ENCODE measurements at places on chromosomes 13 and 19. TPM values are rescaled to one million over a fixed set of nuclear protein-coding genes. Genes with fewer than 3 reads are reported as not detected.

SIGLEC14 gene
- not detected for total RNA-seq

OR7A5 gene
- not detected for total RNA-seq

CYSLTR2 gene
- total RNA-seq: not detected

FPR2 gene
- total RNA-seq: 0.31 TPM

GARIN5A gene
- total RNA-seq: 8.2 TPM

DCT gene
- total RNA-seq: not detected

NRTN gene
- 4.9 TPM for total RNA-seq

DNASE2 gene
- total RNA-seq: 33.4 TPM

AXL gene
- 27.0 TPM for total RNA-seq

SEMA6B gene
- total RNA-seq: 52.1 TPM

TUBB4A gene
- 18.5 TPM for total RNA-seq

KLK11 gene
- 0.27 TPM for total RNA-seq

ZNF845 gene
- total RNA-seq: 16.0 TPM

CEACAM7 gene
- total RNA-seq: 0.21 TPM

DNA sequence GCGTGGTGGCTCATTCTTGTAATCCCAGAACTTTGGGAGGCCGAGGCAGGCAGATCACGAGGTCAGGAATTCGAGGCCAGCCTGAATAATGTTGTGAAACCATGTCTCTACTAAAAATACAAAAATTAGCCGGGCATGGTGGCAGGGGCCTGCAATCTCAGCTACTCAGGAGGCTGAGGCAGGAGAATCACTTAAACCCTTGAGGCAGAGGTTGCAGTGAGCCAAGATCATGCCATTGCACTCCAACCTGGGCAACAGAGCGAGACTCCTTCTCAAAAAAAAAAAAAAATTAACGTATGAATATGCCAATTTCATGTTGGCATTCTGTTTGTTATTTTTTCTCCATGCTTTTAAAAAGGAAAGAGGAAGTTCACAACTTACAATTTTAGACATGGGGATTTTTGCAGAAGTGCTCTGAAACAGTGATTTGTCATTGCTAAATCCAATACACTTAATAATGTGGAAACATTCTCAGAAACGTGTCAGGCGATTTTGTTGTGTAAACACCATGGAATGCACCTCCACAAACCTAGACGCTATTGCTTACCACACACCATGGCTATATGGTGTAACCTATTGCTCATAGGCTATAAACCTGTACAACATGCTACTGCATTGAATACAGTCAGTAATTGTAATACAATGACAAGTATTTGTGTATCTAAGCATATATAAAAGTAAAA is 115.9 kb upstream of the PCDH20 start:
- no peak for DNase-seq

- peak; percentile 97 for DNase-seq
These were observed 1.2 kb downstream of the APLP1 start for GRCh38 chr19:35869327-35870123.

DNA sequence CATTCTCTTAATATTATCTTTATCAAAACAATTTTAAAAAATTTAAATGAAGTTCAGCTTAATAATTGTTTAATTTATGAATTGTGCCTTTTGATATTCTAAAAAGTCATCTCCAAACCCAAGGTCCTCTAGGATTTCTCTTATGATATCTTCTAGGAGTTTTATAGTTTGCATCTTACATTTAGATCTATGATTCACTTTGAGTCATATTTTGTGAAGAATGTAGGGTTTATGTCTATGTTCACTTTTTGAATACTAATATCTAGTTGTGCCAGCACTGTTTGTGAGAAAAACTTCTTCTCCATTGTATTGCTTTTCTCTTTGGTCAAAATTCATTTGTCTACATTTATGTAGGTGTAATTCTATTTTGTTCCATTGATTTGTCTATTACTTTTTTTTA is 1068.4 kb upstream of the SPRY2 start:
- DNase-seq: no peak

DNA sequence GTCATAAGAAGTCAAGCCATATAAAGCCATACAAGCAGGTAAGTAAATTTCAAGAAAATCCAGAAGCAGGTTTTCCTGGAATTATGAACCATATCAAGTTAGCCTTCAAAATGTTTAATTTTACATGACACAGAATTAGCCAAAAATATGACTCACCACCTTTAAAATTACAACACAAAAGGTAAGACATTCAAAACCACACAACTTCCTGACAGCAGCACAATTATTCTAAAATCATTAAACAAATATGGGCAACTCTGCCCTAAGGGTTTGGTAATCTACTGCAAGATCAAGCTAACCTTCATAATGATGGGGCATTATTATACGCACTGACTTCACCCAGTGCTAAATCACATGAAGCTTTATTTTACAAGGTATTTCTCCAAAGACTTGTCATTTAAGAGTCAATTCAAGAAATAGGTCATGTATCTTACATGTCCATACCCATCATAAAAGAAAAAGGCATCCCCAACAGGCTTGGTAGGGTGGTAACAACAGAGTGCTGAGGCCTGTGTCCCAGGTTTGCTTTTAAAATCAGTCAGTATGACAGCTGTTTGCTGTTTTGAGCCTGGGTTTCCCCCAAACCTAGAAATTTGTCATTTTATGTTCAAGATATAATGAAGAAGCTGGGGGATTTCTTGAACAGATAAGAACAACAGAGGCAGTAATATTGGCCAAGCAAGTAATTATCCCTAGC is 15.2 kb downstream of the RCBTB1 start:
- no peak for DNase-seq

GRCh38 chr19:1411255-1412191 is 4.1 kb downstream of the DAZAP1 start:
- no peak for DNase-seq

DNA sequence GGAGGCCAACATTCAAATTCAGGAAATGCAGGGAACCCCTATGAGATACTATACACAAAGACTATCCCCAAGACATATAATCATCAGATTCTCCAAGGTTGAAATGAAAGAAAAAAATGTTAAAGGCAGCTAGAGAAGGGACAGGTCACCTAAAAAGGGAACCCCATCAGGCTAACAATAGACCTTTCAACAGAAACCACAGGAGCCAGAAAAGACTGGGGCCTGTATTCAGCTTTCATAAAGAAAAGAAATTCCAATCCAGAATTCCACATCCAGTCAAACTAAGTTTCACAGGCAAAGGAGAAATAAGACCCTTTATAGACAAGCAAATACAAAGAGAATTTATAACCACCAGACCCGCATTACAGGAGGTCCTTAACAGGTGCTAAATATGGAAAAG is 1703.6 kb upstream of the PRR20A start:
- no peak for DNase-seq

- DNase-seq: peak; percentile 63
These were observed 7.4 kb upstream of the IGFL1 start for GRCh38 chr19:46221981-46222610.

- DNase-seq: no peak
These were observed 6.7 kb upstream of the PGPEP1 start for GRCh38 chr19:18333680-18334079.

DNA sequence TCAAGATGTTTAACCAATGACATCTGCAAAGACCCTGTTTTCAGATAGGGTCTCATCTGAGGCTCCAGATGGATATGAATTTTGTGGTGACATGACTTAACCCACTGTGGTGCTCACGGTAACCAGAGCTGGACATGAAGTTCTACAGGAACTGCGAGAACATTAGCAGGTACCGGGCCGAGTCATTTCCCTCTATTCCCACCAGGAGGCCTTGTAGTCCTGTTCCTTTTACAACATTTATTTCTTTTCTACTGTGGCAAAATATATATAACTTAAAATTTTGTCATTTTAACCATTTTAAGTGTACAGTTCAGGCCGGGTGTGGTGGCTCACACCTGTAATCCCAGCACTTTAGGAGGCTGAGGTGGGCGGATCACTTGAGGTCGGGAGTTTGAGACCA is 7.6 kb upstream of the TSPAN16 start:
- no peak for DNase-seq

DNA sequence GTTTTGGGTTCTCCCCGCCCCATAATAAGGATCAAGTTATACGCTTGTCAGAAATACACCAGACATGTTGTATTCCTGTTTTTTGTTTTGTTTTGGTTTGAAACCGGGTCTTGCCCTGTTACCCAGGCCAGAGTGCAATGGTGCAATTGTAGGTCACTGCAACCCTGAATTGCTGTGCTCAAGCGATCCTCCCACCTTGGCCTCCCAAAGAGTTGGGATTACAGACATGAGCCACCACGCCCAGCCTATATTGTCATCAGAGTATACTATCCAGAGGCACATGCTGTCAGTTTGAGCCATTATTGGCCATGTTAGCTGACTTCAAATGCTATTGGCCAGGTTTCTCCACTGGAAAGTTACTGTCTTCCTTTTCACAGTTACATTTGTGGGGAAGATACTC is 9.8 kb downstream of the SAFB start:
- DNase-seq: no peak

- no peak for DNase-seq
These were observed 1.2 kb downstream of the RPS19 start for GRCh38 chr19:41861116-41861768.

GRCh38 chr19:19588546-19588945 is 29.9 kb downstream of the PBX4 start:
- DNase-seq: no peak

GRCh38 chr19:4369888-4370260 is 26.5 kb downstream of the MPND start:
- peak; percentile 63 for DNase-seq

DNA sequence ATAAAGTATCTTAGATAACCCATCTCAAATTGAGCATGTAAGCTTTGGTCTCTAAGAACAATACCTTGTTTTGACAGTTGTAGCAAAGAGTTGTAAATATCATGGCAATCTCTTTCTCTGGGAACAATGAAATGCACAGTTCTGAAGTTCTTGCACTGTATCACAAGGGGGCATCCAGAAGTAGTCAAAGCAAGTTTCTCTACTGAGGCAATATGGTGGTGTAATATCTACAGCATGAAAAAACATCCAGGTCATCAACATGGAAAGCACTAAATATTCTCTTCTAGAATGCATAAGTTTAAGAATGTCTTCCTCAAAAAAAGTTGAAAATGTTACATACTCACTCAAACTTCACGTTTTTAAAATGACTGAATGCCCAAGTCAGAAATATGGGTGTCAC is 19.6 kb downstream of the MTMR6 start:
- no peak for DNase-seq

GRCh38 chr19:49343123-49343522 is 7.9 kb downstream of the CD37 start:
- no peak for DNase-seq

DNA sequence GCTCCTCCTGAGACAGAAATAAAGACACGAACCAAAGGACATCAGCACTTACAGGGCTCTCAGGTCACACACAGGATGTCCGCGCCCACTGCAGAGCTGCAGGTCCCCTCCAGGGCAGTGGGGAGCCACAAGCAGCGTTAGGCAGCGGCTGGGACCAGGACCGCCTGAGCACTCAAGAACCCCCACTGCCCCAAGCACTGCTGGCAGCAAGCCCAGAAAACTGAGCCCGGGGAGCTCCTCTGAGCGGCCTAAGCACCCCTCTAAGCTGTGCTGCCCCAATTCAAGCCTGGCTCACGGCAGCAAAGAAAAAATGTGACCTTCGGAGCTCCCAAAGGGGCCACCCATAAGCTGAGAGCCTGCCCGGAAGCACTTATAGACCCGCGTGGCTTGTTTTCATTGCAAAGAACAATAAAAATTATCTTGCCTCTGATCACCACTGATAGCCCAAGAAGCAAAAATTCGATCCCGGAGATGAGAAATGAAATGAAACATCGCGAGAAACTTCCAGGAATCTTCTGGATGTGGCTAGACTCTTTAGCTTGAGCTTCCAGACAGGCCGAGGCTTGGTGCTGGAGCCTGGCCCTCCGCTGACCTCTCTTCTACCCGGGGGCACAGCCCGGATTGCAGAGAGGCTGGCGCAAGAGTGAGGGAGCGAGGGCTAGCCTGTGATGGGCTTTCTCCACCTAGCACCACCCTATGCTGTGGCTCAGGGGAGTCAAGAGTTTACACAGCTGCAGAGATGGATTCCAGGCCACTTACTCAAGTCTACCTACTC is 6.3 kb downstream of the DPP9 start:
- no peak for DNase-seq

DNA sequence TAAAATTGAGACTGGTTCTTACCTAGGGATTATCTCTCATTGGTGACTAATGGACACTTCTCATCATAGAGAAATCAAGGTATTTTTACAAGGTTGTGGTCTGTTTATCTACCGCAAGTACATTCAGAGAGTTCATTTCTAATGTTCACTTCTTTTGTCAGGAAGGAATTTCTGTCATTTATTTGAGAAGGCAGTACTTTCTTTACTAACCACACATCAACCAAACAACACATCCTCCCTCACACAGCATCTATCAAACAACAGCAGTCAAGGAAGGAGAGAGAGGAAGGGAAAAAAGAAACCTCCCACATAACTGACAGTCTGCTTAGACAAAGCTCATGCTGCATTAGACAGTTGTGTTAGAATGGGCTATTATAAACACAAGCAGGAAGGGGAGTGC is 182.3 kb upstream of the KLF12 start:
- DNase-seq: no peak

Measured in WTC11 (cell line).